ENCODE measurements at places on chromosomes 11 and 22.

DNA sequence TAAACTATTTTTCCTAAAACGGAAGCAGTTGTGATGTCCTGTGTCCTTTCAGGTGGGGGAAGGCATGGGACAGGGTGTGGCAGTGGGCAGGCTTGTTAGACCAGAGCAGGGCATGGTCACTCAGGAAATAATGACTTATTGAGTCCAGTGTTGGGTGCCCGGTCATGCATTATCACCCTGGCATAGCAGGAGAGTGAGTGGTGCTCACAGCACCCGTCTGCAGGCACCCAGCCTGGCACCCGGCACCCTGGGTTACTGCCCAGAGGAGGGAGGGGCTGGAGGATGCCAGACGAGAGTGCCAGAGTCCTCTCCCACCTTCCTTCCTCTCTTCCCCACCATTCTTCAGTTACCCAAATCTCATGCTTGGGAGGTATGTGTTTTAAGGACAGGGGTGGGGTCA lies 59.1 kb downstream of the ST3GAL4 start:
- ATAC-seq, result peak; percentile 74

DNA sequence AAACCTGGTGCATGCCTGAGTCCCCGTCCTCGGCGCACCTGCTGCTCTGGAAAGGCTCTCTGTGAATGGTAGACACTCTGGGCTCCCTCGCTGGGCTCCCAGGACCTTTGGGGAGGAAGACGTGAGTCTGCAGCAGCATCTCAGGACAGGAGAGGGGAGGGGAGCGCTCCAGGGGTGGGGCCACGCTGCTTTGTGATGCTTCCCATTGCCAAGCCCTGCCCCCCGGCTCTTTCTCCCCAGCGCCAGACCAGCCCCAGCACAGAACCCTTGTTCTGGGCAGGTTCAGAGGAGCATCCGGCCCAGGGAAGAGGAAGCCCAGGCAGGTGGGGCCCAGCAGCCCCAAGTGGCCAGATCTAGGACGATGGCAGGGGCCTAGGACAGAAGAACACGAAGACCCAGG lies 111.2 kb downstream of the BRD1 start:
- no peak for ATAC-seq

GRCh38 chr22:31244046-31244942 lies 32.2 kb downstream of the LIMK2 start:
- peak; percentile 23 for ATAC-seq

DNA sequence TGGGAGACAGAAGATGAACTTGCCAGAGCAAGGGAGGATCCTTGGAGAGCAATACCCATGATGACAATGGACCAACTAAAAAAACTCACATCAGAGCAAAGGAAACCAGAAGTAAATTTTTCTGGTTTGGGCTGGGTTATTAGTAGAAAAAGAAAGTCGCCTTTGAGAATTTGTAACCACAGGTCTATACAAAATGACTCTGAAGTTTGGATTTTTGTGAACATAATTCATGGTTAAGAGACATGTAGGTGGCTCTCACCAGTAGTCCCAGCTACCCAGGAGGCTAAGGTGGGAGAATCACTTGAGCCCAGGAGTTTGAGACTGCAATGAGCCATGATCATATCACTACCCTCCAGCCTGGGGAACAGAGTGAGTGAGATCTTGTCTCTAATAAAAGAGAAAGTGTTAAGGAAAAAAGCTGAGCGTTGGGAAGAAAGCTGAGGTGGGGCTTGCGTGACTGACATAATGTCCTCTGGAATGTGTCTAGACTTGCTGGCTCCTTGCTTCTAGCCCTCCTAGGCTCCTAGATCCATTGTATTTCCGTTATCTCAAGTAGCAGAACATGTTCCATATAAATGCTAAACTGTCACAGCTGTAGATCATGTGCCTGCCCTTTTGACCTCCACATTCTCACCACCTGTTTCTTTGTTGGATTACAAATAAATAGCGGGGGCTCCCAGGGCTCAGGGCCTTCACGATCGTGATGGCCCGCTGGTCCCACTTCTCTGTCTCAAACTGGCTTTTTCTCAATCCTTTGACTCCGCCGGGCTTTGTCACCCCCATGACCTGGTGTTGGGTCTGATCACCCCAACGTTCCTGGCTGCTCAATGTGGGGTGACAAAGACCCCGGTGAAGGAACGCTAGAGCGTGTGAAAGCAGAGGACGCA lies 56.2 kb upstream of the SC5D start:
- ATAC-seq, result no peak

GRCh38 chr22:34784056-34784455 lies 281.9 kb upstream of the ISX start:
- no peak for ATAC-seq
